ENCODE measurements at places on chromosomes 6 and 20.

DNA sequence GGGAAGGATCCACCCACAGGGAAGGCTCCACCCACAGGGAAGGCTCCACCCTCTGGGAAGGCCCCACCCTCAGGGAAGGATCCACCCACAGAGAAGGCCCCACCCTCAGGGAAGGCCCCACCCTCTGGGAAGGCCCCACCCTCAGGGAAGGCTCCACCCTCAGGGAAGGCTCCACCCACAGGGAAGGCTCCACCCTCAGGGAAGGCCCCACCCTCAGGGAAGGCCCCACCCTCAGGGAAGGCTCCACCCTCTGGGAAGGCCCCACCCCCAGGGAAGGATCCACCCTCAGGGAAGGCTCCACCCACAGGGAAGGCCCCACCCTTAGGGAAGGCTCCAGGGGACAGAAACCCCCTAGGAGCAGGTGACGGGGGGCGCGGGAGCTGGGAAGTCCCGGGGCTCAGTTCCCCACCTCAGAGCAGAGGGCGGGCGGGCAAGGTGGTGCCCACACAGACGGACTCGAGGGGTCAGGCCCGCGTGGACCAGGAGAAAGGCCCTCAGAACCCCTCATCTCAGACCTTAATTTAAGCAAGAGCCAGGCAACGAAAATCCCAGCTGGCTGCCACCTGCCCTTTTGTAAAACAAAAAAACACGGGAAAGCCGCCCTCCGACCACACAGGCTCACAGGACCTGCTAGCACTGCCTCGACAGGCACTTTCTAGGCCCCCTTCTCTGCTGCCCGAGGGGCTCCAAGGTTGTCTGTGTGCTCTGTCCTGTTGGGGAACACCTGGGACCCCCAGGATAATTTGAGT, 39.7 kb downstream of the KCNQ2 start:
- no peak for DNase-seq

- DNase-seq = no peak
Observed at GRCh38 chr6:148649454-148649963, 97.3 kb upstream of the UST start.

DNA sequence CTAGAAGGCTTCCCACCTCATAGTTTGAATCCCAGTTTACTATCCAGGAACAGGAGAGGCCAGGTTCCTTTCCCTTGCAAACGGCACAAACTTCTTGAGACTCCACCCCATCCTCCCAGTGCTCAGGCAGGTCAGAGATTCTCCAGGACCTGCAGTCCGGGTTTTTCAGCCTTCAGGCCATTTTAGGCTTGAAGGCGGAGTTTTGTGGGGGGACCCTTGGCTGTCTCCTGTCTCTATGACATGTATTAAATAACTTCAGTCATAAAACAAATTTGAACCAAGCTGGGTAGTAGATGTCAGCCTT, 230.1 kb downstream of the NFATC2 start:
- no peak for DNase-seq

DNA sequence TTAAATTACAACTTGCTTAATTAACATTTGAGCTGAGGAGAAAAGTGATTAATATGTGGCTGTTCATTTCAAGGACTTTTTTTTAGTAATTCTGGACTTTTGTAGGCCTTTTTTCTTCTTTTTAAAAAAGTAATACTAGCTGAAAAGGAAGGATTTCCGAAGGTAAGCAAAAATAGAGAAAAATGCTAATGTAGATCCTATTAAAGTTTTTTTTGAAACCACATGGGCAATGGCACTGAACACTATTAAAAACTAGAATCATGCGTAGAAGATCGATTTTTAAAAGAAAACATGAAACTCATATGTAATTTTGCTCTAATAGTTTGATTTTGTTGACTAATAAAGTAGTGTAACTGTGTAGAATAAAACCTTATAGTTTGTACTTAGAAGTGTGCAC, 2.4 kb downstream of the BAG2 start:
- no peak for DNase-seq

GRCh38 chr6:130758813-130759212, 68.4 kb upstream of the SMLR1 start:
- no peak for DNase-seq

DNA sequence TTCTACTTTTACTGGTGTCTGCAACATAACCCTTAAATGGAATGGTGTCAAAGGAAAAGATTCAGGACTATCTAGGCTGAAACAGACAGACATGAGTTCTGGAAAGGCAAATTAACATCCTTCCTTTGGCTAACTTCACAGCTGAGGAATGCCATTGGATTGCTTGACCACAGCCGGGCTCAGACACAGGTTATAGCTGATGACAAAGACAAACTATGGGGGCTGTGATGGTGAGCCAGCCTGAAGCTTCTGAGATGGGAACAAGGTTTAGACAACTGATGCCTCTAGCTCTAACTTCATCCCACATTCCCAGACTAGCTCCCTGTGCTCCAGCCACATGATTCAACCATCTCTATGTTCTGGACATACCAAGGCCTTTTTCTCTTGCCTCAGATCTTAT, 15.3 kb downstream of the POLR1C start:
- no peak for DNase-seq

GRCh38 chr20:913306-913849, 2.8 kb downstream of the ANGPT4 start:
- no peak for DNase-seq

GRCh38 chr6:142152746-142153145, 5.7 kb downstream of the VTA1 start:
- no peak for DNase-seq

DNA sequence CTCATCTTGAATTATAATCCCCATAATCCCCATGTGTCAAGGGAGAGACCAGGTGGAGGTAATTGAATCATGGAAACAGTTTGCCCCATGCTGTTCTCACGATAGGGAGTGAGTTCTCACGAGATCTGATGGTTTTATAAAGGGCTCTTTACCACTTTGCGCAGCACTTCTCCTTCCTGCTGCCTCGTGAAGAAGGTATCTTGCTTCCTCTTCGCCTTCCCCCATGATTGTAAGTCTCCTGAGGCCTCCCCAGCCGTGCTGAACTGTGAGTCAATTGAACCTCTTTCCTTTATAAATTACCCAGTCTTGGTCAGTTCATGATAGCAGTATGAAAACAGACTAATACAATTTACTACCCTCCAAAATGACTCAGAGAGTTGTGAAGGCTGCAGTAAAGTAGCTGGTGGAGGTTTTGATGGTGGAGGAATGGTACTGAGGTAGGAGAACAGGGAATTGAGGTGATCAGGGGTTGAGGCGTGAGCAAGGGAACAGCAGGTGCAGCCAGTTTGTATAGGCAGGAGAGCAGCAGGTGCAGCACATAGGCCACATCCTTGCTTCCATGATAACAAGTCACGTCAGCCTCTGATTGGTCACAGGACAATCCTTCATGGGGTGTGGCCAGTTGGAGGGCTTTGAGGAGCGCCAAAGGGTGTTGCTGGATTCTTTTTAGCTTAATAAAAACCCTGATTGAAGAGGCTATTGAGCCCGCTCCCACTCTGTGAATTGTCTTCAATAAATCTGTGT, 150.0 kb downstream of the CDC5L start:
- no peak for DNase-seq

GRCh38 chr20:25024171-25024570, 31.6 kb upstream of the APMAP start:
- no peak for DNase-seq

- DNase-seq = no peak
Observed at GRCh38 chr20:39654171-39654570, 692.0 kb downstream of the DHX35 start.

DNA sequence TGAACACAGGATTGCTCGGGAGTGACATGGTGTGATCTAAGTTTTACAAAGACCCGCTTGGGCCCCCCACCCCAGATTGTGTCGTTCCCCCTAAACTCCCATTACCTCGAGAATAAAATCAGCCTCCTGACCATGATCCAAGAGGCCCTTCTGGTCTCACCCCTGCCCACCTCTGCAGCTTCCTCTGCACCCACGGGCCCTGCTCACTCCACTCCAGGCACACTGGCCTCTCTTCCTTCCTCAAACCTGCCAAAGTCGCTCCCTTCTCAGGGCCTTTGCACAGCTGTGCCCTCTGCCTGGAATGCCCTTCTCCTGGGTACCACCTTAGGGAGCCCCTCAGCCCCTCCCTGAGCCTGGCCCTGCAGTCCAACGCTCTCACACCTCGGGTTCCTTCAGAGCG, 17.9 kb downstream of the TGM2 start:
- no peak for DNase-seq

GRCh38 chr20:58065508-58066361, 162.7 kb downstream of the ANKRD60 start:
- DNase-seq = no peak

DNA sequence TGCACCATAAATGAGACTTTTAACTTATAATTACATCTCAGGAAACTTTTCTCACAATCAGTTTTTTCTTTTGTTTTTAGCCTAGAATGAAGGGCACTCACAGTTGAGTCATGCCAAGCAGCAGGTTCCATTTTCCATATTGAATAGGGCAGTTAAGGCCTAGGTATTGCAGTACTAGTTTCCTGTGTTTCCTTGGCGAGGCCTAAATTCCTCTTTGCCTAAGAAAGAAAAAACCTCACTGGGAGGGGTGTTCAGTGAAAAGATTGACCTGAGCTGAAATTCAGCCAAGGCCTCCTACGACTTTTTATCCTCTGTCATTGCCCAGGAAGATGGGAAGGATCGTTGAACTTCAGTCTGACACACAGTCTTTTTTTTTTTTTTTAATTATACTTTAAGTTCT, 85.5 kb downstream of the IMPG1 start:
- no peak for DNase-seq

DNA sequence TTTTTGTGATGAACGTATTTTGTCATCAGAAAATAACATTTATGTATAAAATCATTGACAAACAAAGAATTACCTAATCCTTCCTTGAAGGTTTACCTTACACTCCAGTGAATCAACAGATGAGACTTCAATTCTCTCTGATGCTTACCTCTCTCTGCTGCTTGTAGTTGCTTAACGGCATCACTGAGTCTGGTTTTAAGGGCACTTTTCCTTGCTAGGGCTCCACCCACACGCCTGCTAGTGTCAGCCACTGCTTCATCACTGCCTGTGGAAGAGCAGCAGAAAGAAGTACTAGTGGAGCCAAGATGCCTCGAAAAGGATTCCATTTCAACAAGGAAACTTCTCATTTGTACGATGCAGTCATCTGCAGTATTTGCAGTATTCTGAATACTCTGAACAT, 63.0 kb downstream of the FAM229B start:
- no peak for DNase-seq
